ENCODE measurements at places on chromosomes 7 and 10.

DNA sequence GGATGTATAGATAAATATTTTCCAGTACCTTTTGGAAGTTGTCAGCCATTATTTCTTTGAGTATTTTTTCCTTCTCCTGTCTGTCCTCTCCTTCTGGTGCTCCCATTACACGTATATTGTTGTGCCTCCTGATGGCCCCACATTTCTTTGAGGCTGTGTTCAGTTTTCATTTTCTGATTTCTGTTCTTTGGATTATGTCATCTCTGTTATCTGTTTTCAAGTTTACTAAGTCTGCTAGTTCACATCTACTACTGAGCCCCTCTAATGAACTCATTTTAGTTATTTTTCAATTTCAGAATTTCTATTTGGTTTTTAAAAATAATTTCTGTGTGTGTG is 16.3 kb downstream of the RBM33 start:
- DNase-seq, result no peak

- DNase-seq, result no peak
Measured at GRCh38 chr7:84021292-84021908, 173.2 kb downstream of the SEMA3A start.

DNA sequence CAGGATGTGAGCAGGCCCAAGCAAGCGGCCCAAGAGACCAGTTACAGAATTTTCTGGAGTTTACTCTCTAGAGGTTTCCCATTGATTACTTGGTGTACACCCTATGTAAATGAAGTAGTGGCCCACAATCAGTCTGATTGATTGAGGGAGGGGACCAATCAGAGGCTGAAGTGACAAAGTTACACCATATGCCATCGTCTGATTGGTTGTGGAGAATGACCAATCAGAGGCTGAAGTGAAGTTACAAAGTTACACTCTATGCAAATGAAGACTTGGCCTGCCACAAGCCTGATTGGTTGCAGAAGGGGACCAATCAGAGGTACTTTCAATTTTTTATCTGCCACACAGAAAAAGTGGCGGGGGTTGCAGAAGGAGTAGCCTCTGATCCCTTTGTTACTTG is 83.7 kb downstream of the KIF20B start:
- no peak for DNase-seq

DNA sequence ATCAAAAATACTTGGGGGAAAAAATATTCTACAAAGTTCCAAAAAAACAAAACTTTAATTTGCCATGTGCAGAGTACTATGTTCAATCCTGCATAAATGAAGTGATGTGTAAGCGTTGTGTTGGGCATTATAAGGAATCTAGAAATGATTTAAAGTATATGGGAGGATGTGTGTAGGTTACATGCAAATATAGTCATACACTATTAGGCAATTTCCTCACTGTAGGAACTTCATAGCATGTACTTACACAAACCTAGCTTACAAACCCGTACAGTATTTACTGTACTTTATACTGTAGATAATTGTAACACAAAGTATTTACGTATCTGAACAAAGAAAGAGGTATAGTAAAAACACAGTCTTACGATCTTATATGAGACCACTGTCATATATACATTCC is 72.3 kb downstream of the NRBF2 start:
- no peak for DNase-seq

DNA sequence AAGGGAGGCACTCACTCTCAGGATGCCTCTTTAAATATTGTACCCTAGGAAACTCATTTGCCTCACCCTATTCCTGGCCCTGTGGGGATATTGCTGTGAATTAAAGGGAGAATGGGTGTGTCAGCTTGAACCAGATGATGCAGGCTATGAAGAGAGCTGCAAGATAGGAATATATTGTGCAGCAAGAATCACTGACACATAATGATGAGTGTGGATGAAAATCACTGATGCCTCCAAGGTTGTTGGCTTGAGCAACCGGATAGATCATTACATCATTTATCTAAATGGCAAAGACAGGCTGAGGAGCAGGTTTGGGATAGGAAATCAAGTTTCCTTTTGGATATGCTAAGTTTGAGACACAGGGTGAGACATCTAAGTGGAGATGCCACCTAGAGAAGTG is 6.2 kb downstream of the SLC26A4 start:
- DNase-seq, result no peak

DNA sequence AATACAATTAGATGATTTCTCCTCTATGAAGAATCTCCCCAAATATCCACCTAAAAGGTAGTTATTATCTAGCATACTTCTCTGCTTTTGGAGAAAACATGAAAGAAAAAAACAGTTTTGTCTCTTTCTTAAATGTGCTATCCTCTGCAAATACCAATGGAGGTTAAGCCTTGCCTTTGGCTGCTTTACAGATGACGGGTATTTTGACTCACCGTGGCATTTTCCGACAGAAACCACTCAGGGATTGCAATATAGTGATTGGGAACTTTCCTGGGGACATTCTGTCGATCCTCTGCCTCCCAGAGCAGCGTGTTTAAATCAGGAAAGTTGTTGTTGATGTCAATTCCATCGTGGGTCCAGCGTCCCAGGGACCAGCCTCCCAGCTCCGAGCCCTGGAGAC is 100.6 kb downstream of the GPR26 start:
- DNase-seq, result no peak

GRCh38 chr7:150756858-150757257 is 19.6 kb downstream of the GIMAP5 start:
- DNase-seq, result no peak

- no peak for DNase-seq
Measured at GRCh38 chr10:124035306-124035927, 58.0 kb downstream of the CHST15 start.

DNA sequence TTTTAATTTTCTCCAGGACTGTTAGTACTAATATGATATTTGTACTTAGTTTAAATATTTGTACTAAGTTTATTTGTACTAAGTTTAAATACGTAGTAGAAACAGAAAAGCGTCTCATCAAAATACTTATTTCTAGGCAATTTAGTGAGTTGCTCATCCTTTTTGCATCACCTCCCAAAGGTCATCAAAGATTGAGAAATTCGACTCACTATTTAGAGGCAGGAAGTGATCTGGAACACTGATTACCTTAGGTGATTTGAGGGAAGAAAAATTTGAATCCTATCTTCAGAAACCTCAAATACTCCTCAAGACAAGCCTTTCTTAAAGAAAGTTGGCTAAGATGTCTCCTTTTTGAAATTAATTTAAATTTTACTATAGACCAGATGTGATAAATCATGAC is 14.5 kb downstream of the WNT16 start:
- no peak for DNase-seq

DNA sequence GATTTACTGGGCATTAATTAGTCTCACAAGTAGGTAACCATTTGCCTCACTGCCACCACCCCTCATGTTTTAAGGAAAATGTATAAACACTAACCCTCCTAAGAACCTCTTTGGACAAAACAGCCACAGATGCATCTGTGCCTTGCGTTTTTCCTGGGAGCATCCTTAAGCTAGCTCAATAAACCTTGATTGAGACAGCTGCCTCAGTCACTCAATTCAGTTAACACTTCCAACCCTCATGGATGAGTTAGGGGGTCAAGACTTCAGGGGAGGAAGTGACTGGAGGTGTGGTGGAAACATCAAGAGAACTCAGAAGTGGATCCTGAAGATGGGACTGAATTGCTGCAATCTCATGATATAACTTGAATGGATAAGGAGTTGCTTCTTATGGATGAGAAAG is 31.5 kb downstream of the CUL2 start:
- DNase-seq, result no peak

GRCh38 chr7:123211545-123211944 is 11.8 kb upstream of the SLC13A1 start:
- DNase-seq, result no peak

- DNase-seq, result peak; percentile 45
Measured at GRCh38 chr7:100369105-100369504, 4.2 kb upstream of the PILRA start.

GRCh38 chr10:63633677-63634487 is 112.7 kb downstream of the REEP3 start:
- no peak for DNase-seq

DNA sequence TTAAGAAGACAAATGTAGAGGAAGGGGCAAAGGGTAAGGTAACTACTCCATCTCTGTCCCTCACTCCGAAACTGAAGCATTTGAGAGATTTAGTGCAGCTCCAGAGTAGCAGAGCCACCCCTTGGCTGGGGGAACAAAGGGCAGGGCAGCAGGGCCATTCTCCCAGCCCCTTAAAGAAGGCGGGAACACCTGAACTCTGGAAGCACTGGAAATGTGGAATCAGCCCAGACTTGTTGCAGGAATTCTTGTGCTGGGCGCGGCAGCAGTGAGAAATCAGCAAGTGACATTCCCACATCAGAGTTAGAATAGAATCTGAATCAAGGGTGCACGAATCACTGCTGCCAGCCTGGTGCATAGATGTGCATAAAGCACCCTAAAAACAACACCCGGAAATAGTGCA is 34.4 kb upstream of the GRM8 start:
- DNase-seq, result peak; percentile 3

DNA sequence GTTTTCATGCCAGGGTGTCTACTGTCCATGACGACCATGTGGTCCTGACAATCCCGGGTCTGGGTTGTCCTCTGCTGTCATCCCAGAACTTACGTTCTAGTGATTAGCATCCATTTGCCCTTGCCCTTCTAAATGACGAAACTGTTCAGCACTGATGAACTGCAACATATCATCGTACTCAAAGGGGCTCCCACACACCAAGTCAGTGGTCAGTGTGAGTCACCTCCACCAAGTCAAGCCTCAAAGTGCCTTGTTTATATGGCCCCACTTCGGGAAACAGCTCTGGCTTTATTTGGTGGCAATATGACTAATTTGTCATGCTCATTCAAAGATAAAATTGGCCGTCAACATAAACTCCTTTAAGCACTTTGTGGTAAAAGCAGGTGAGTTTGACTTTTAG is 110.7 kb downstream of the FRMD4A start:
- no peak for DNase-seq

GRCh38 chr7:43725251-43725650 is 4.1 kb downstream of the COA1 start:
- DNase-seq, result no peak

GRCh38 chr10:125565046-125565445 is 117.9 kb downstream of the TEX36 start:
- DNase-seq, result no peak

- no peak for DNase-seq
Measured at GRCh38 chr7:97454636-97455035, 277.2 kb upstream of the TAC1 start.

- DNase-seq, result no peak
Measured at GRCh38 chr10:83605783-83606630, 533.3 kb upstream of the GHITM start.

DNA sequence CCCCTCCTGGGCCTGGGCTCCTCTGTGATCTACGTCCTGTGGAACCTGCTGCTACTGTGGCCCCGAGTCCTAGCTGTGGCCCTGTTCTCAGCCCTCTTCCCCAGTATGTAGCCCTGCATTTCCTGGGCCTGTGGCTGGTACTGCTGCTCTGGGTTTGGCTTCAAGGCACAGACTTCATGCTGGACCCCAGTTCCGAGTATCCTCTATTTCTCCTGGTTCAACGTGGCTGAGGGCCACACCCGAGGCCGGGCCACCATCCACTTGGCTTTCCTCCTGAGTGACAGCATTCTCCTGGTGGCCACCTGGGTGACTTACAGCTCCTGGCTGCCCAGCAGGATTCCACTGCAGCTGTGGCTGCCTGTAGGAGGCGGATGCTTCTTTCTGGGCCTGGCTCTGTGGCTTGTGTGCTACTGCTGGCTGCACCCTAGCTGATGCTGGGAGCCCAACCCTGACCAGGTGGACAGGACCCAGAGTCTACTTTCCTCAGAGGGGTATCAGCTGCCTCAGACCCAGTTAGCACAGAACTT is 37.8 kb upstream of the MMD2 start:
- no peak for DNase-seq

- no peak for DNase-seq
Measured at GRCh38 chr7:142957723-142958122, 4.4 kb downstream of the KEL start.

DNA sequence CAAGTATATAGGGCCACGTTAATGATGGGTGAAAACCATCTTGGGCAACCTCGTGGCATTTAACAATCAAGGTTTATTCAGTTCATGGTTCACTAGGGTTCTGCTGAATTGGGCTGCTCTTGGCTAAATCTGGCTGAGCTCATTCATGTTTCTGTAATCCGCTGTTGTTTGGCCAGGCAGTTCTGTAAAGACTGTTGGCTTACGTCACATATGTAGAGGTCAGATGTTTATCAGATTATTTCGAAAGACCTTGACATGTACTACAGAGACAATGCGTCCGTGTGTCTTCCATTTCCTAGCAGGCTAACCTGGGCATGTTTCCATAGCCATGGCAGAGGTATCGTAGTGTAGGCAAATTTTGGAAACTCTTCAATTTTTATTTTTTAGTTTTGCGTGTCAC is 190.0 kb upstream of the ZWINT start:
- DNase-seq, result no peak

DNA sequence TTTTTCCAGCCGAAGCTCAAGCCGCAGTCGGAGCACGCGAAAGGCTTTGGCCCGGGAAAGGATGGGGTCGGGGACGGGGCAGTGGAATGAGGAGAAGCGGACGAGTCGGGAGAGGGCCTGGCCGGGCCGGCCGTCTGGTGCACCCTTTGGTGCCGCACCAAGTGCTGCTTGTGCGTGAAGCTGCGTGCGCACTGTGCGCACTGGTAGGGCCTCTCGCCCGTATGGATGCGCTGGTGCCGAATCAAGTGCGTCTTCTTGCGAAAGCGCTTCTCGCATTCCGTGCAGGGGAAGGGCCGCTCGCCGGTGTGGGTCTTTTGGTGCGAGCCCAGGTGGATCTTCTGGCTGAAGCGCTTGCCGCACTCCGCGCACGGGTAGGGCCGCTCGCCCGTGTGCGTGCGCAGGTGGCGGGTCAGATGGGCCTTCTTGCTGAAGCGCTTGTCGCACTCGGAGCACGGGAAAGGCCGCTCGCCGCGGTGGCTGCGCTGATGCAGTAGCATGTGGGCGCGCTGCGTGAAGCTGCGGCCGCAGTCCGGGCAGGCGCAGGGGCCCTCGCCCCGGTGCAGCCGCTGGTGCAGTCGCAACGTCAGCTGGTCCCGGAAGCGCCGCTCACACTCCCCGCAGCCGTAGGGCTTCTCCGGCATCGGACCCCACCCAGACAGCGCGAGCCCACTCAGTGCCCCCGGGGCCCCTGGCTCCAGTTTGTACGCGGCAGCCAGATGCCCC is 7.8 kb downstream of the ZNF467 start:
- no peak for DNase-seq

DNA sequence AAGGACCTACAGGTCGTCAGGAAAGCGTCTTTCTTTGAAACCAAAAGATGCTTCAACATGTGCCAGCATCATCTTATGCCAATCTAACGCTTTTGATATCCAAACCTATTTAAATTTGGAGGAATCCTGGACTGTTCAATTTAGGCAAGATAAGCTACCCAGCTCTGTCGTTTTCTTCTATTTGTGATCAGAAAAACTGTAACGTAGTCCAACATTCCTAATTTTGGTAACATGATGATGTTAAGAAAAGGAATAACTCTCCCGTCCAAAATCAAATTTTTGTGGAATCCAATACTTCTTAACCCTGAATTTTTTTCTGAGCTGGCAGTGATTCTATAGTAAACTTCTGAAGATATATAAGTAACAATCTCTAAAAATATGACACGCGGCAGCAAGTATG is 93.3 kb upstream of the MKX start:
- no peak for DNase-seq
